ENCODE measurements at places on chromosomes 4 and X.

- no peak for DNase-seq
These were observed 476.5 kb downstream of the PDGFC start for GRCh38 chr4:156495091-156495490.

DNA sequence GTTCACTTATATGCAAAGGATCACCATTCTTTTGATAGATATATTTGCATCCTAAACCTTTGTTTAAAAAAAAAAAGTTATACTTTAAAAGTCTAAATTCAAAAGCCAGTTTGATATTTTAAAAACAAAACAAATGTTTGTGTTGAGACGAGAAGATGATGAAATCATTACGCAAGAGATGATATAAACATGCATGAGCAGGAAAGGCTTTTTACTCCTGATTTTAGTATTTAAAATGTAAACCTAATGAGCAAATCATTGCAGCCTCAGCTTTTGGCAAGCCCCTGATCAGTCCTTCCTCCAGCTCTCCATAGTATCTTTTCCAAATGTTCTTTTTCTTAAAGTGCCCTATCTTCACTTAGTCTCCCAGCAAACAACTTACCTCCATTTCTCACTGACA, 115.6 kb downstream of the ARAP2 start:
- DNase-seq, result no peak

DNA sequence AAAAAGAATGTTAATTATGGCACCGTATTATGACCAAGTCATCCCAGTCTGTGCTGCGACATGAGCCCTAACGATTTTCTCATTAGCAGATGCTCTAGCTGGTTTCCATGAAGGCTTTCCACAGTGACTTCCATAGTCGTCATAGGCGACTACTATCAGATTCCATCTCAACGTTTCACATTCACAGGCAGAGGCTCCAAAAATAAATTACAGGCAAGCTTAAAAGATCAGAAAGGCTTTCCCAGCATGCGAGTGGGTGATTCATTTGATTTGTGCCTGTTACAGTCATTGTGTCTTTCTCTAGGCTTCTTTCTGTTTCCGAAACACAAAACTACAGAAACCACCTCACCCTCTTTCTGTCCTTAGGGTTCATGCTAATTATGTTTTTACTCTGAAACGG, 43.2 kb downstream of the PALLD start:
- no peak for DNase-seq

GRCh38 chr4:63788271-63788670, 621.0 kb downstream of the TECRL start:
- DNase-seq, result no peak

DNA sequence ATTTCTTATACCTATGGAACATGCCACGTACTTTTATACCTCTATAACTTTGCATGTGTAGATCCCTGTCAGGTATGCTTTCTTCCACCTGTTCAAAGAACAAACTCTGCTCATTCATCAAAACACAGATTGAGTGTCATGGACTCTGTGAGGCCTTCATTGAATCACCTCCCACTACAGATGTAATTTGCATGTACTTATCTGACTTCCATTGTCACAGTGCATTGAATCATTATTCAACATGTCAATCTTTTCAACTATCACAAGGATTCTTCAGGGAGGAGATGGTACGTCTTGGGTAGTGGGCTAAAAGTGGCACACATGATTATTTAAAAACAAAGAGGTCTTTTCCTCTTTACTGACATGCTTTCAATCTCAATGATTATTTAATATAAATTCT, 24.1 kb downstream of the SPOCK3 start:
- DNase-seq, result no peak

DNA sequence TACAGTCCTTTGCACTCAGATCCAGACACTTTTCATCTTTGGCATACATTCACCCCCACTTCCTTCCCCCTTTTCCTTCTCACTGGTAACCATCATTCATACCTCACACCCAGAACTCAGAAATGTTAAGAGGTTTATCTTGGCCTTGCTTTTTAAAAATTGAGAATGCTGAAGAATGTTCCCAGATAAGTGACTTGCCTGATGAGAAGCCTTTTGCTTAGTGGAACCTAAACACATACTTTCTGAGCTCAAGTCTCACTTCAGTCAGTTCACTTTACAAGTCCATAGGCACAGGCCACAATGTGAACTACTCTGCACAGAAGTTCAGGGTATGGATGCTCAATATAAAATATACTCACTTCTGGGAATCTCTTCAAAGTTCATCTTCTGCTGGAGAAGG, 129.4 kb downstream of the GRIA3 start:
- no peak for DNase-seq

DNA sequence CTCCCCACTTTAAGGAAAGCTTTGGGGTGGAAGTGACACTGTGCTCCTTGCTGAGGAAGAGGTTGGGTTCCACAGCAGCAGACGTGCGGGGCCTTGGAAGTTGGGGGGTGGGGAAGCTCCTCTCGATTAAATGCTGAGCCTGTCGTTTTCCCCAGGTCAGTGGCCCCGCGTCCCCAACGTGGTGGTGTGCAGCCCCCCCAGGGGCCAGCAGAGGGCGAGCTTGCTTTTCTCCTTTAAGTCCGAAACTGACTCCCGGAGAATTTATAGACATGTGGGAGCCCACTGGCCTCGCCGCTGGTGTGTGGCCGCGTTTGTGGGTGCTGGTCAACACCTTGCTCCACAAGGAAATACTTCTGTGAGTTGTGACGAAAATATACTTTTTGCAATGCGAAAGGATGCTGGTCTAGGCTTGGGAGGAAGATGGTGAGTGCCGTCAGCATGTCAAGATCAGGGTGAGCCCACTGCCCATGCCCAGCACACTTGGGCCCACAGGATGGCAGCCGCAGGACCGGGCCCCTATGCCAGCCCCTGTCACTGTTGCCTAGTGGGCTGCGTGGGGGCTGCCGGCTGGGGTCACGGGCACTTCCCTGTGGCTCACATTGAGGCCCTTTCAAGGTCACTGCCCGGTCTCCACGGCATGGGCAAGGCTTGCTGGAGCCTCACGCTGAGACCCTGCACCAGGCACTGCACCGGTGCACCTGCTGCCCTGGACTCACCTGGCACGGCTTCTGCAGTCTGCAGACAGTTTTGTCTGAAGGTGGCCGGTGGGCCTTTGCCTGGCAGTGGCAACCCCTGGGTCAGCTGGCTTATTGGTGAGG, 9.4 kb downstream of the UVSSA start:
- DNase-seq, result peak; percentile 60

DNA sequence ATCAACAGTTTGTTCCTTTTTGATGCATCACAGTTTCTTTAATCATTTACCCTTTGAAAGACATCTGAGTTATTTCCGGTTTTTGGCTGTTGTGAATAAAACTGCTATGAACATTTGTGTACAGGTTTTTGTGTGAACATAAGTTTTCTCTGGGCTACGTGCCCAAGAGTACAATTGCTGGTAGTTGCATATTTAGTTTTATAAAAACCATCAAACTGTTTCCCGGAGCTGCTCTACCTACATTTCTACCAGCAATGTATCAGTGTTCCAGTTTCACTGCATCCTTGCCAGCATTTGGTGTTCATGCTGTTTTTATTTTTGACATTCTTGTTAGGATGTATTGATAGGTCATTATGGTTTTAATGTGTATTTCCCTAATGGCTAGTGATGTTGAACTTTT, 17.3 kb downstream of the KDM6A start:
- no peak for DNase-seq

- DNase-seq, result no peak
These were observed 243.6 kb downstream of the ANK2 start for GRCh38 chr4:113293043-113293560.

GRCh38 chr4:147788791-147789190, 56.9 kb downstream of the ARHGAP10 start:
- peak; percentile 29 for DNase-seq

DNA sequence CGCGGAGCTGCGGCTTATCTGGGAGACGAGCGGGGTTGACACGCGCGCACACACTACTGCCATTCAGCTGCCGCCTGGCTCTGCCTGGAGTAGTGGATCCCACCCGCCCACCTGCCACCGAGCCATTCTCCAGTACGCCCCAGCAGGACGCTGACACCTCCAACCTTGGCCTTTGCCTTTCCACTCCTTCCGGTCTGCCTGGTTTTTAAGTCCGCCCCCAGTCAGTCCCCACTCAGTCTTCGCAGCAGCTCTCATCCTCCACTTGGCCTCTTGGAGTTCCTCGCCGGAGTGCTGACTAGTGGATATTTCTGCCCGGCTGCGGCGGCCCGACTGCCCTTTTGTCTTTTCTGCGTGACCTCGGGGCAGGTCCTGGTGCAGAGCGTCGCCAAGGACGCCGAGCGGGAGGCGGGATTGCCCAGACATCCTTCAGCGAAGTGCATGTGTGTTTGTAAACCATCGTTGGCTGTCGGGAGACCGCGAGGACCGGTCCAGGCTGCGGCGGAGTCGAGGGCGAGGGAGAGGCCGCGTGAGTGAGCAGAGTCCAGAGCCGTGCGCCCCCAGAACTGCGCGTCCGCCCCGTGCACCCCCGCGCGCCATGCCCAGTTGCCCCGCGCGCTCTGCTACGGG, 1.1 kb downstream of the SLIT2 start:
- peak; percentile 69 for DNase-seq

GRCh38 chrX:124395145-124395880, 49.0 kb downstream of the SH2D1A start:
- DNase-seq, result no peak

- no peak for DNase-seq
These were observed 151.1 kb upstream of the MAMLD1 start for GRCh38 chrX:150211988-150212387.

GRCh38 chrX:55290963-55291362, 26.2 kb upstream of the PAGE3 start:
- DNase-seq, result no peak

GRCh38 chrX:53050841-53051240, 2.3 kb downstream of the GPR173 start:
- DNase-seq, result no peak

DNA sequence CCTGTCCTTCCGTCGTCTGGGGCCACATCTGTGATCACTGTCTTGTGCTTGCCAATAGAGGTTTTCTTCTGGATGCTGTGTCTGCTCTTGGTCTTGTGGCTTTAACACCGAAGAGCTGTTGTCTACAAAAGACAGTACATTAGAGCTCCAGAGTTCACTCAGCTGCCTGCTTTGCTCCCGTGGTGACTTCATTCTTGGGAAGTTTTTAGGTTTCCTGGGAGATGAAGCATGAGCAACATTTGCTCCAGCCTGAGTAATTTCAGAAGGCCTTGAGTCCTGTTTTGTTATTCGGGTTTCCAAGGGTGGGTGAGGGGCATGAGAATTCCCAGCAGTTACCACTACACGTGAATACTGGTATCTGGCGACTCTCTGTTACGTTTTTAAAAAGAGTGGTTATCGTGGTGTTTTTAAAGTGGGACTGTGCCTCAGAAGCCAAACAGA, 189.2 kb downstream of the SHROOM3 start:
- DNase-seq, result no peak

DNA sequence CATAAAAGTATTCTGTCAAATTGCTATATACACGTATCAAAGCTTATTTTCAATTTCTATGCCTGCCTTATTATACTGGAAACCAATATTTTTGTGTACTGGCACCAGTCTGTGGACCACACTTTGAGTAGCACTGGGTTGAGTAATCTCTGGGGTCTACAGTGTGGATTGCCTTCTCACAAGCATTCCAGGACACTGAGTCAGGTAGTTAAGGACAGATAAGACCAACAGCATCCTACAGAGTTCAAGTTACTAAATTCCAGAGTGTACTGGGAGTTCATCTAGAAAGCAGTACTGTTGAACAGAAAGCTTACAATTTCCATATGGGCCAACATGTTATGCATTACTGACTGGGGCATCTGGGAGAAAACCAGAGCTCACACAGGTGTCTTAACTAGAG, 61.8 kb downstream of the VMA21 start:
- DNase-seq, result no peak

- DNase-seq, result no peak
These were observed 21.3 kb downstream of the IQCM start for GRCh38 chr4:149794352-149794751.

- DNase-seq, result no peak
These were observed 6.3 kb upstream of the AP1S2 start for GRCh38 chrX:15860921-15861320.

GRCh38 chrX:73337366-73337765, 109.5 kb upstream of the CDX4 start:
- DNase-seq, result no peak

DNA sequence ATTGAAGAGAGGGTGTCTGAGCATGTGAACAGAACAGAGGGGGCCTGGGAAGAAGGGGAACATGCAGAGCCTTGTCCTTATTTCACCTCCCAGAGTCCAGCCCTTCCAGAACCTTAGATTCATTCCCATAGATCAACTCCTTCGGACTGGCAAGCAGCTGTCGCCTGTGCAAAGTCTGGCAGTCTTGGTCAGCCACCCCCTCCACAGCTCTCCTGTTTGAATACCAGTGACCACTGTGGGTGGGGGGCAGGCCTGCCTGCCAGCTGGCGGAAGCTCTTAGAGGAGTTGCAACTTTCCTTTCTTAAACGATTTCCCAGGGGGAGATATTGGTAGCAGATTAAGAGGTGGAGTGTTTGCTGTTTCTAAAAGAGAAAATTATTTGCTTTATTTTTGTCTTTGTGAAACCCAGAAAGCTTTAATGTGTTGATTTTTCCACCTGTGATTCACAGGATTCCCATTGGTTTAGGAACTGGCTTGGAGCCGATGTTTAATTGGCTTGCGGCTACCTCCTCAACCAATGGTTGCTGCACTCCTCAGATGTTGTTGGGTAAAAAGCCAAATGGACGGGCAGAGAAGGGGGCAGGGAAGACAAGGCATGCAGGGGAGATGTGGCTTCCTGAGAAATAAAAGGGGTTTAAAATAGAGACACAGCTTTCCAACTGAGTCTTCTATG, 62.2 kb upstream of the PRPS1 start:
- DNase-seq, result peak; percentile 9

DNA sequence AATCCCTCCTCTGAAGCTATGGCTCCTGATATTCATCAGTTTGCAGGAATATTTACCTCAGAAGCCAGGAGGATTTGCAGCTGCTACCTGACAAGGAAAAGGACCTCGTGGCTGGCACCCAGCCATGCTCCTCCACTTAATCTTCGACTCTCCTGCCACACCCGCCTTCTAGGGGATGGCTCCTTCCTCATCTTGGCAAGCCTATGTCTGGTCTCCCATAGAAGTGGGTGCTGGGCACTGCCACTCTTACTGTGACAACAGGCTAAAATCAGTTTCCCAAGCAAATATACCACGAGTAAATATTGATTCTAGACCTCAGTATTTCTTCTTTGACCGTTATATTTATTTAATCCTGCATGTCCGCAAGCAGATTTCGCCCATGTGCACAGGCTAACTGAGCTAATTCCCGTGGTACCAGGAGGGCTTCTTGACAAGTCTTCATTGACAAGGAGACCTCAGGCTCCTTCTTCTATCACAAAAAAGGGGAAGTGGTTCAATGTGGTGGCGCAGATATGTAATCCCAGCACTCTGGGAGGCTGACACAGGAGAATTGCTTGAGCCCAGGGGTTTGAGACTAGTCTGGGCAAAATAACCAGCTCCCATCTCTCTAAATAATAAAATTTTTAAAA, 52.6 kb upstream of the DCTD start:
- DNase-seq, result no peak

DNA sequence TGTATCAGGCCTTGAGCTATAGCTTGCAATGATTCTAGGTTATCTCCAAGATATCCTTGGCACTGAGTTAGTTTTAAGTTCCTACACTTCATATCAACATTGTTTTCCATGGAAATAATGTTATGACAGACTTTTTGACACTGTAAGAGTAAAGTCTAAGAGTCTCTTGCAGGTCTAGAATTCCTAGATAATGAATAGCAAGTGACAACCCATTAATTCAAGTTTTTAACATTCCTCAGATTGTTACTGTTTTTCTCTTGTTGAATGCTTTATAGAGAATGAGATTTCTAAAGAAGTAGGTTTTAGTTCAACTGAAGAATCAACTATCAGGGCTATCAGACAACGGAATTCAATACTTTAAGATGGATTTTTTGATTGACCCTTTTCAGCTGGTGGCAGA, 276.1 kb downstream of the PPP3CA start:
- DNase-seq, result no peak

GRCh38 chr4:122946142-122946541, 23.7 kb upstream of the NUDT6 start:
- DNase-seq, result no peak
